Right lung (tissue), 10 donors: ENCODE measurements at places on chromosomes 3 and 15. TPM values are rescaled to one million over a fixed set of nuclear protein-coding genes. Genes with fewer than 3 reads are reported as not detected.

GOLGA8O gene
- 0.67 TPM for polyA plus RNA-seq

DNA sequence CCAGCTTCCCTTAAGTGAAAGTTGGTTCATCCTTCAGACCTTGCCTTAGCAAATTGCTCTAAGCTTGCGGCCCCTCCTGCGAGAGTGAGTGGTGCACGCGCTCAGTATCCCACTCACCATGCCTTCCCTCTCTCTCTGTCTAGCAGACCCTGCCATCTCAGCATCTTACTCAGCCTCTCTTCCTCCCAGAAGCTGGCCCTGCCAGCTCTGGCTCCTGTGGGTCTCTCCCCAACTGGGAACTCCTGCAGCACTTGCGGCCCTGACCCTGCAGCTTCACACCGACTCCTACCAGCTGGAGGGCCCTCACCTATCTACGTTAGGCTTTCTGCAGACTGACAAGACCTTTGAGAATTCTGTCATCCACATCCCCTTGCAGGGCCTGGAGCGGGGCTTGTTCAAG is 286.1 kb upstream of the TLE3 start:
- DNase-seq = no peak

SAXO2 gene
- polyA plus RNA-seq = 7.6 TPM

GRCh38 chr15:51089699-51090453 is 4.8 kb downstream of the TNFAIP8L3 start:
- no peak for DNase-seq

ZNF639 gene
- polyA plus RNA-seq = 61.1 TPM

- no peak for DNase-seq
Observed at GRCh38 chr15:80142646-80143045, 10.2 kb upstream of the FAH start.

DNA sequence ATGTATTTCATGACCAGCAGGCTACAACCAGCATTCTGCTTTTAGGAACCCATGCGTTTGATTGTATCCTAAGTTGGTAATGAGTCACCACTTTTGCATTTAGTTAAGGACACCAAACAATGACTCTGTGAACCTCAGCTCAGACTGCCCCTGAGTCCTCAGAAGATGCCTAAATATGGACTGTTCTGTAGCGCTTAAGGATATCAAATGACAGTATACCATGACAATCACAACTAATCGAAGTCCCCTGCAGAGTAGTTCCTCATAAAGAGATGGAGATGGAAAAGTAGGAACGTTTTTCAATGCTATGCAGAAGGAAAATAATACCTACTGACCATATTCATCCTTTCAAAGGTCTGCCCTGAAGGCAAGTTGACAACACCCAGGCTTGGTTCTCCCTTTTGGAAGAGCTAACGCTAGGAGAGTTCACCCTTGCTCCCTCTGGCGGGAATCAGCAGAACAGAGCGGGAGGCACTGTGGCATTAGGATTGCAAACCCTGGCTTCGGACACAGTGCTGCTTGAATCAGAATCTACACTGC is 508.6 kb downstream of the FHIT start:
- DNase-seq = no peak

DNA sequence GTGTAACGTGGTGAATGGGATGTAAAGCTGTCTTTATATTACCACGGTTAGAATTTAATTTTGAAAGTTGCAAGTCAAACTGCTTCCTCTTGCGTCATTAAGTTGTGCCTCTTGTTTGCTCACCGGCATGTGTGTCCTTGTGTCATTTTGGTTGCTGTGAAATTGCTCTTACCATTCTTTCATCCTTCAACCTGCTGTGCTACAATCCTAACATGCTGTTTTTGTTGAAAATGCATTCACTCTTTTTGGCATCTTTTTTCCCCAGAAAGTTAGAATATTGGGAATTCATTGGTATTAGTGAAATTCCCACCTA is 164.7 kb downstream of the PGPEP1L start:
- DNase-seq = no peak

SMAD6 gene
- polyA plus RNA-seq = 19.0 TPM

GRCh38 chr3:11238880-11239279 is 33.3 kb upstream of the ATG7 start:
- no peak for DNase-seq

DNA sequence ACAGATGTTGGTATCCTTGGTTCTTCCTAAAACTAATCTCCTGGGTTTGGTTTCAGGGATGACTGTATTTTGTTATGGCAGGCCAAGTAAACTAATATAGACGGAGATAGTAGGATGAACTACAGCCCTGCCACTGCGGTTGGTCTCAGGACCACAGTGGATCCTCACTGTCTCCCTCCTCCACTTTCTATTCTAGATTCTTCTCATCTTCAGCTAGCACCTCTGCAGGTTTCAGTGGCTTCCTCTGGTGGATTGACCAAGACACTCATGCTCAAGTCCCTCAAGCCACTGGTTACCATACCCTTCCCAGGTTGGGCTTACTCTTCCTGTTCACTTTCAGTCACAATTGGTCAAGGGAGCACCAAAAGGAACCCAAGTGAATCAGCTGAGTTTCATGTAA is 71.1 kb upstream of the CLDN18 start:
- no peak for DNase-seq

- DNase-seq = no peak
Observed at GRCh38 chr15:101133181-101133460, 118.7 kb downstream of the CHSY1 start.

- DNase-seq = no peak
Observed at GRCh38 chr15:66802025-66803001, 100.3 kb downstream of the SMAD6 start.

PCSK6 gene
- 20.9 TPM for polyA plus RNA-seq

DNA sequence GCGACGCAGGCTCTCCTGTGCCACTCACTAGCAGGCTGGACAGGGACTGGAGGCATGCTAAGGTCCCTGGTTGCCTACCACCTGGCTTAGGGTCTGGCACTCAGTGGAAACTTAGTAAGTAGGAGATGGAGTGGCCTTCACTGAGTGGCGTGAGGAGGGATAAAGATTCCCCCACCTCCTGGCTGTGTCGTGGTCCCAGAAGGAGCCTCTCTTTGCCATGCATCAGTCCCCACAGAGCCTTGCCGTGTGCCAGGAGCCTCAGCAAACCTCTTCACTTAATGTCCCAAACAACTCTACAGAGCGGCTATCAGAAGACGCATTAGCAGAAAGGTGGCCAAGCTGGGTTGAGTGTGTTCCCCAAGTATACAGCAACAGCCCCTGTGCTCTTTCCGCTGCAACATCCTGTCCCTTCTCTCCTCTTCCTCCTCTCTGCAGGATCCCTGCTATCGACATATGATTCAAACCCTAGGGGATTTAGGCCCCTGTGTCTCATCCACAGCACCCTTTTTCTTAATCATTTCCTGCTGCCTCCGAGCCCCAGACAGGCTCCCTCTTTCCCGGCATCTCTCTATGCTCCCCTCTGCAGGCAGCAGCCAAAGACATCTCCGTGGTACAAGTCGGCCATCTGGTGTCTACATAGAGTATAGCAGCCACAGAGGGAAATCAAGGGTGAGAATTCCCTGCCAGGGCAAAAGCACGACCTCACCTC is 66.7 kb downstream of the SLC6A1 start:
- peak; percentile 45 for DNase-seq

KLF15 gene
- polyA plus RNA-seq = 6.5 TPM

DNA sequence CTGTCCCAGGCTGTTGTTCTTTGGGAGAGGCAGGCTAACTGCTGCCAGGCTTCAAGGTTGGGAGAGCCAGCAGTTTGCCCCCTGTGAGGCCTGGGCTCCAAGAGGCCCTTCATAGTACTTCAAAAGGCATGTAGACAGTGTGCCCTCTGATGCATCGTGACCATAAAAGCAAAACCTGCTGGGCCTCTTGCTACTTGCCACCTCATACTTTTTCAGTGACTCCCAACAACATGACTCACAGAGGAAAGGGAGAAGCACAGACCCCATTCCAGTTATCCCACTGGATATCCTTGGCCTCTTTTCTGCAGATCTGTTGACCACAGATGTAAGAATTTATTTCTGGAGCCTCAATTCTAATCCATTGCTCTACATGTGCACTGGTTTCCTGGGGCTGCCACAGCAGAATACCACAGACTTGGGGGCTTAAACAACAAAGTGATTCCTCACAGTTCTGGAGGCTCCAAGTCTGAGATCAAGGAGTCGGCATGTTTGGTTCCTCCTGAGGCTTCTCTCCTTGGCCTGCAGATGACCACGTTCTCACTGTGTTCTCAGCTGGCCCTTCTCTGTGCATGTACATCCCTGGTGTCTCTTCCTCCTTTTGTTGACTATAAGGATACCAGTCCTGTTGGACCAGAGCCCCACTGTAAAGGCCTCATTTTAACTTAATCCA is 8.9 kb upstream of the NSMCE3 start:
- no peak for DNase-seq

- no peak for DNase-seq
Observed at GRCh38 chr3:11721479-11721878, 77.8 kb upstream of the VGLL4 start.

DNA sequence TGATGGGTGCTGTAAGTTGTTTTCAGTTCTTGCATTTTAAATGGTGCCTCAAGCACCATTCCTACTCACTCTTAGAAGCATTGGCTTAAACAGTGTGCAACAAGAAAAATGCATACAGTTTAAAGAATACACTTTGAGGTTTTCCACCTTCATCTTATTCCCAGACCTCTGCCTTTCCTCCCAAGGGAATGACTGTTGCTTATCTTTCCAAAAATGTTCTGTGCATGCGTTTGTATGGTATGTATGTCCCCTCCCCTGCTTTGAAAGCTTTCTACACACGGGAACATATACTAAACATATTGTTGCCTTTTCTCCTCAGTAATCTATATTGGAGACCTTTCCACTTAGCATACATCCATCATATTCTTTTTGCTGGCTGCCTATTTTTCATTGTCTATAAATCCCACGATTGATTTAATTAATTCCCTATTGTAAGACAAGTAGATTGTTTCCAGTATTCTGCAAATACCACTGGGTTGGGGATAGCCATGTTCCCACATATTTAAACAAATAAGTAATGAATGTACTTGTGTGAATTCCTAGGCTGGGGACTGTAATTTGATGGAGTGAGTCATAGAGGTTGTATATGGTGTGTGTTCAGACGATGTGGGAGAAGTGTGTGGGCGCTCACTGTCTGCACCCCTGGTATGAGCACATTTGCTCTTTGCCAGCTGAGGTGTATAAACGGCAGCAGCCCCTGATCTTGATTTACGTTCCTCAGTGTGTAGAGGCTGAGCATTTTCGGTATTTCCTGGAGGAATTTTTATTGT is 5.8 kb downstream of the TRAK1 start:
- no peak for DNase-seq

GRAMD1C gene
- 5.9 TPM for polyA plus RNA-seq

GASK1A gene
- polyA plus RNA-seq = 2.9 TPM

DNA sequence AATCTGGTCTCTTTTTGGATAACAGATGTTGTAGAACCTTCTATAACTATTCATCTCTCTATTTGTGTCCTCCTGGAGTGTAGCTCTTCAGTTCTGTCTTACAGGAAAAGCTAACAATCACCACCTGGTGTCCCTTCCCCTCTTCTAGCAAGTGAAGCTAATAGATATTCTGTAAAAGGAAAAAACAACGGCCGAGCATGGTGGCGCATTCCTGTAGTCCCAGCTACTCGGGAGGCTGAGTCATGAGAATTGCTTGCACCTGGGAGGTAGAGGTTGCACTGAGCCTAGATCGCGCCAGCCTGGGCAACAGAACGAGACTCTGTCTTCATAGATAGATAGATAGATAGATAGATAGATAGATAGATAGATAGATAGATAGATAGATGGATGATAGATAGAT is 779.4 kb downstream of the TUSC7 start:
- no peak for DNase-seq

SPTSSB gene
- polyA plus RNA-seq = 14.9 TPM

- DNase-seq = no peak
Observed at GRCh38 chr15:101250341-101250831, 1.5 kb downstream of the CHSY1 start.

DNA sequence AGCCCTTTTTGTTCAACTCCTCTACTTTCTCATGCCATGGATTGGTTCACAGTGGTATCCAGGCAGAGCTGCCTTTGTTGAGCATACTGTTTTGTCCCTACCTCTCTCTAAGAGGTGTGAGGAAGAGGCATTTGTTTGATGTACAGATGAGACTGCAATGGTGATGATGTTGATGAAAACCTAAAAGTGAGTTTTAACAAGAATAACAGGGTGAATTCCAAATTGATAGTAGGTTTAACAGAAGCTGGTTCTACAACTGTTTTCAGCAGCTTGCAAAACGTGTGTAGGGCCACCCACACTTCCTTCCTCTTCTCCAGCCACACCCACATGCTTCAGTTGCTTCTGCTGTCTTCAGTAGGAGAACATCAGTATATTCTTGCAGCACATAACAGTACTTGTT is 10.2 kb downstream of the SNRK start:
- no peak for DNase-seq

- DNase-seq = no peak
Observed at GRCh38 chr3:182349951-182350517, 443.3 kb upstream of the ATP11B start.

DNA sequence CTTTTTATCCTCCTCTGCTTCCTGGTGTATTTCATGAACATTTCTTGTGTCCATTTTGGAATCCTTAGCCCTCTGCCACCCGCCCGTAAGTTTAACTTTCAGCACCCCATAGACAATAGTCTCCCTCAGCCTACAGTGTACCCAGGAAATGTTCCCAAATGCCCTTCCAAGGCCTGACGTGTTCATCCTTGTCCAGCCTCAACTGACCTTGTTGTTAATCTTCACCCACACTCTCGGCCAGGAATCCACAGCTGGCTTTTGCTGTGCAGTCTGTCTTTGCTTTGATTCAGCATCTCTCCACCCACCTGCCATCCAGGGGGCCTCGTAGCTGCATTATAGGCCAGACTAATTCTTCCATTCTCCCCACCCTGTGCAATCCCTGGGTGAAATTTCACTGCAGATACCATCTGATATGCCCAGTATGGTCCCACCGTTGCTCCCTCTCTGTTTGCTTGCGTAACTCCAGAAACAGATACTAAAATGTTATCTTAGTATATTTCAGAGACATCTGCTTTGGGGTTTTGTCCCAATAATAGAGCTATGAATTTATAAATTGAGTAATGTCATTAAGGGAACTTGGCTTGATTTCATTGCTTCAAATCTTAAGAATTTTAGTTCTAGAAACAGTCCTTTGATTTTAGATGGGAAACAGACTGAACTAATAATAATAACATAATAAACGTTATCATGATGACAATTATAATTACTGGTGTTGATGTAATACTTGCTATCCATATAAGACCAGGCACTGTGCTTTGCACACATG is 16.6 kb downstream of the GUCA1C start:
- DNase-seq = no peak
